T-cell (primary cell): ENCODE measurements at places on chromosomes 11 and 22. TPM values are rescaled to one million over a fixed set of nuclear protein-coding genes. Genes with fewer than 3 reads are reported as not detected.

DNA sequence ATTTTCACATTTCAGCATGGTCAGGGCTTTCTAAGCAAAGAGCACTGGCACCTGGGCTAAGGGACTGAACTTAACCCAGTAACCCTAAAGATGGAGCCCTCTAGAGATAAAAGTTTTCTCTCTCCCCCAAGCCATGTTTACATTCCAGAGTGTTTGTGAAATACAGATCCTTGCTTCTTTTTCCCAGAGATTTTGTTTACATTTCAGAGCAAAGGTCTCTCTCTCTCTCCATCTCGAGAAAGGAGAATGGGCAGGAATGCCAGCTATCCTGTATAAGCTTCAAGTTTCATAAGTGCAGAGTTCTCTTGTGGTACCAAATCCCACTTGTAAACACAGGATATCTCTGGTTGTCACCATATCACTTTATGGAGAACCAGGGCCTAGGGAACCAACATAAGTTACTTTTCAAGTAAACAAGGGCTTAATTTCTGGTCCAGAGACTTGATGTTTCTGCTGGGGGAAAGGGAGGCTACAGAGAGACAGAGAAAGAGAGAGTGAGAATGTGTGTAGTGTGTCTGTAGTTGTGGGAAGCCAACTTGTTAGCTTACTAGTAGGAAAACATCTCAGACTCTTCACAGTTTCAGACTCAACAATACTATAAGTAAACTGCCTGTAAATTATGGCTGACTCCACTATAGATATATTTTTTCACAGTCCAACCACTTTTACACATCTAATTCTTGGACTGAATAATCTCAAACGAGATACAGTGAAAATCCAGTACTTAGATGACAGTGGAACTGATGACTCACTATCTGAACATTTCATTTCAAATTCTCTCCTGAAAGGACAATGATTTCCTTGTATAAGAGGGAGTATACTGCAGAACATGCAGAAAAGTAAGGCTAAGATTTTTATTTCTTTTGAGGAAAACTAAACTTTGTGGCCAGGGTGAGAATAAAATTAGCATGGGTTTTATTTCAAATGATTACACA lies 76.2 kb downstream of the ARHGAP32 start:
- H3K36me3 ChIP-seq = no peaks in the 10 kb centered on the region
- H3K4me1 ChIP-seq = no peaks in the 10 kb centered on the region

MS4A10 gene
- total RNA-seq = not detected

TCF20 gene
- total RNA-seq = 85.7 TPM

GRCh38 chr11:30991802-30992512 lies 377.6 kb downstream of the DCDC1 start:
- no peak for DNase-seq
- H3K27me3 ChIP-seq = no peaks in the 10 kb centered on the region
- no peaks in the 10 kb centered on the region for H3K36me3 ChIP-seq
- H3K27ac ChIP-seq = no peak overlapping the region
- H3K4me3 ChIP-seq = no peak overlapping the region
- H3K4me1 ChIP-seq = no peaks in the 10 kb centered on the region

APOL5 gene
- total RNA-seq = not detected

GRCh38 chr11:133318221-133318620 lies 214.1 kb downstream of the OPCML start:
- no peaks in the 10 kb centered on the region for H3K4me1 ChIP-seq
- no peak overlapping the region for H3K4me3 ChIP-seq

SH3BP1 gene
- 93.6 TPM for total RNA-seq

MFRP gene
- not detected for total RNA-seq

DNA sequence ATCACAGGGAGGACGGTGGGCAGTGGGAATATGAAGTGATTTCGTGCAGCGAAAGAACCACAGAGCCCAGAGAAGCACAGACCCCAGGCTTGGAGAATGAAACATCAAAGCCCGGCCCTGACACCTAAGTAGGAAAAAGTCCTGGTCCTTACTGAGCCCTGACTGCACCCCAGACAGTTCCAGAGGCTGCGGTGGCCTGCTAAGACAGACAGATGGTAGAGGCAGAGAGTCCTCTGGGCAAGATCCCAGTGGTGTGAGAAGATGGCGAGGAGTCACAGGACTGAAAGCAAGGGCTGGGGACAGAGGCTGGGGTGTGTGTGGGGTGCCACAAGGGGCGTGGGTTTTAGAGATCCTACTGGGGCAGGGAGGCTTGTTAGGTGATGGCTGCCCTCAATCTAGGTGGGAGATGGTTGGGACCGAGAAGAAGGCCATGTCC lies 3.7 kb downstream of the CBX6 start:
- H3K36me3 ChIP-seq = peaks cover 35% of the 10 kb centered on the region
- no peak overlapping the region for H3K4me3 ChIP-seq
- H3K27ac ChIP-seq = no peak overlapping the region
- DNase-seq = no peak
- no peaks in the 10 kb centered on the region for H3K27me3 ChIP-seq

PRDX5 gene
- 48.2 TPM for total RNA-seq

EFCAB6 gene
- total RNA-seq = 0.26 TPM

DNA sequence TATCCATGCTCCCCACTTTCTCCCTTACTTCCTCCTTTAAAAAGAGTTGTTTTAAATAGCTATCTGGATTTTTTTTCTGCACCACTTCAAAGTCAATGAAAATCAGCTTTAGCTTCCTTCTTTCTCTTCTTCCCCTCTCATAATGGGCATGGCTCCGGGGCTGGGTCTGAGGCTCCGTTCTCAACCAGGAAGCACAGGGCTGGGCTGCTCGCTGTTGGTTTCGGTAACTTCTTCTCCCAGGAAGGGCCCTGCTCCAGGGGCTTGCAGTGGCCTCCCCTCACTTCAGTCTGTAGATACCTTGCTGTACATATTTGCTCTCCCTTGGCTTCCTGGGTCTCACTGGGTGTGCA lies 23.8 kb downstream of the MICAL2 start:
- no peak for DNase-seq
- H3K27me3 ChIP-seq = no peaks in the 10 kb centered on the region
- H3K4me1 ChIP-seq = peaks cover 34% of the 10 kb centered on the region
- H3K4me3 ChIP-seq = no peak overlapping the region
- H3K27ac ChIP-seq = no peak overlapping the region

DNA sequence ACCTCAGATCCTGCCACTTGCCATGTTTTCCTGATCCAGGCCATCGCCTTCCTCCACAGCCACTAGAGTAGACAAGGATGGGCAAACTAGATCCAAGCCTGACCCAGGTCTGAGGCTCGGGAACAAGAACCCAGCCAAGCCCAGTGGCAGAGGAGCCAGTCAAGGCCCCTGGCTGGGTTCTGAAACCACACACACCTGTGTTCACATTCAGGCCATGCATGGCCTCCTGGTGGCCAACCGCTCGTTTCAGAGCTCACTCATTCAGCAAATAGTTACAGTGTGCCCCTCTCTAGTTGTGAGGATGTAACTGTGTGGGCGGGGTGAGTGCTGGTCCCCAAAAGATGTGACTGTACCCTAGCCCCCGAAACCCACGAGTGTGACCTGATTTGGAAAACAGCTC lies 337.6 kb downstream of the CTTN start:
- DNase-seq = no peak
- peaks cover 12% of the 10 kb centered on the region for H3K27me3 ChIP-seq
- no peak overlapping the region for H3K27ac ChIP-seq
- H3K4me3 ChIP-seq = no peak overlapping the region
- H3K4me1 ChIP-seq = no peaks in the 10 kb centered on the region

DNA sequence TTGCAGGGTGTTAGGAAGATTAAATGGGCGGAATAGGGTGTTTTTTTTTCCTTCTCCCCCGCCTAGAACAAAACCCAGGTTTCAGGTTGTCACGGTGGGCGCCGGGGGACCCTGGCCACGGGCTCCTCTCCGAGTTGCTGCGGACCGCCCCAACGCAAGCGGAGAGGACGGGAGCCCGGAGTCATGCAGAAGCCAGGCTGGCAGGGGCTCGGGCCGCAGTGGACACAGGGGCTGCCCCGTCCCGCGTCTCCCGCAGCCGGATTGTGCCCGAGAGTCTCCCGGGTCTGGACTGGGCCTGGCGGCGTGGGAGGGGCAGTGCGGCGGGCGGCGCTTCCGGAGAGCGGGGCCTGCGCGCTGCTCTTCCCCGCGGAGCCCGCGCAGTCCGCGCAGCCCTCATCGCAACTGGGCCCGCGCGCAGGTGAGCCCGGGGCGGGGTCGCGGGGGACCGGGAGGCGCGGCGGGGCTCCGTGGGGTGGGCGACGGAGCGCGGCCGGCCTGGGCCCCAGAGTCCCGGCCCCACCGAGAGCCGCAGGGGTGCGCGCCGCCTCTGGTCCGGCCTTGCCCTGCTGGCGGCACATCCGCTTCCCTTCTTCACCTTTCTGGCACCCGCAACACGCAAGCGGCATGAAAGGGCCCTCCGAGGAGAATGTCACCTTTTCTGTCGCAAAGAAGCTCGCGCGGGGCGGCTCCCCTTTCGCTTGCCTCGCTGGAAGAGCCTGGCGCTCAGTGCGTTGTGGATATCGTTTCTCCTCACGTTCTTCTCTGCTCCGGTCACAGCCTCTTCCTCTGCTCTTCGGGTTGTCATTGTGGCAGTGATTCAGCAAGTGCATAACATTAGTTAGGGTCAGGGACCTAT lies at the start of gene TIRAP:
Gene TIRAP (plus strand): TSS at position 358 of the 856 bp plus-strand sequence. CDS start 7,802 bp downstream, outside the sequence.
- peak within 1 kb of the TSS; percentile 64 for H3K4me3 ChIP-seq
- peak; percentile 78 for DNase-seq
- H3K4me1 ChIP-seq = peaks cover 11% of the 10 kb centered on the region
- no peaks in the 10 kb centered on the region for H3K36me3 ChIP-seq

OR5A1 gene
- total RNA-seq = not detected

GRCh38 chr11:19962801-19963175 lies 197.5 kb downstream of the DBX1 start:
- no peaks in the 10 kb centered on the region for H3K27me3 ChIP-seq
- no peaks in the 10 kb centered on the region for H3K36me3 ChIP-seq
- no peak overlapping the region for H3K4me3 ChIP-seq
- no peak for DNase-seq
- peaks cover 12% of the 10 kb centered on the region for H3K4me1 ChIP-seq
- no peak overlapping the region for H3K27ac ChIP-seq

RCOR2 gene
- total RNA-seq = 0.10 TPM

GRCh38 chr11:73193251-73194033 lies 24.6 kb upstream of the P2RY2 start:
- no peaks in the 10 kb centered on the region for H3K27me3 ChIP-seq
- no peaks in the 10 kb centered on the region for H3K4me1 ChIP-seq
- H3K4me3 ChIP-seq = no peak overlapping the region
- no peaks in the 10 kb centered on the region for H3K36me3 ChIP-seq
